ENCODE measurements at places on chromosomes 1 and 21.

DNA sequence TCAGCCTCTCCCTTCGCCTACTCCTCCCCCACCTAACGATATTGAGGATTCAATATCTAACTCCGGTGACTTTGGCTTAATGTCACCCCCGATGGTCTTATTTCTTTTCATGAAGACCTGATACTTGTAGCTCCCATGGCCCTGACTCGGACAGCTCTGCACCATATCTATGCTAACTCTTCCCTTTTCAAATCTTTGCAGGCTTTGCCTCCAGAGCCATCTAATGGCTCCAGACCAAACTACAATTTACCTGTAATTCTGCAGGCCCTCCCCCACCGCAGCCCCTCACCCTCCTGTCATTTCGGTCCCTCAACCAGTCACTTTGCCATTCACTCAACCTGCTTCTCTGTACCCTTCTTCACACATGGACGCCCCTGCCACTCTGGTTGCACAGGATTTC is 7.9 kb upstream of the GSTM5 start:
- no peak for DNase-seq

- DNase-seq: peak; percentile 38
Measured at GRCh38 chr21:45376459-45377324, 28.3 kb upstream of the COL18A1 start.

- DNase-seq: peak; percentile 37
Measured at GRCh38 chr1:227422581-227422980, 104.3 kb upstream of the CDC42BPA start.

GRCh38 chr21:46099476-46099875 is 1.6 kb downstream of the COL6A2 start:
- DNase-seq: peak; percentile 56

DNA sequence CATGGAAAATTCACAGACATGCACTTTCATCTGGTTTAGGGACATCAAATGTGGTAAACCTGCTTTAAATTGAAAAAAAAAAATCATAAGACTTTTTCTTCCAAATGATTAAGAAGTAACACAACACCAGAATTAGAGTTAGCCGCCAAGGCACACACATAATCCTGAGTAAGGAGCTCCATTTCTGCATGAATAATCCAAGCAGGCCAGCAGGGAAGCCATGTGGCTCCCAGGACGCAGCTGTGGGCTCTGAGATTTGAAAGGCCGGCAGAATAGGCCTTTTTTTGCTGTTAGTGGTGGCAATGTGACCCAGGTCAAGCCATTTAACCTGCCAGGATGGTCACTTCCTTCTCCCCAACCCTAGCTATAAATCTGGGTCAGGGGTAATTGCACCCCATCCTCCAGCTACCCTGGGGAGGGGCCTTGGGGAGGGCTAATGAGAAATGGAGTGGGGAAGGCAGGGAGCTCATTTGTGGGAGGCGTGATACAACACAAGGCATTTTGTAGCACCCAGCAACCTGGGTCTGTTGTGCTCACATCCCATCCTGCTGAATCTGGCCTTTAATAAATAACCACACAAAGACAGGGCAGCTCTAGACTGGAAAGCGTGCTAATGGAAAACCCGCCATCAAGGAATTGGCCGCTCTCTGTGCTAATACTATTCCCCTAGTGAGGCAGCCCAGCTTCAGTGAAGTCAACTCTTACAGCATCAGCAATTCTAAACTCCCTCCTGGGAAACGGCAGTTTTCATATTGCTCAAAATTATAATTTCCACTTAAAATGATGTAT is 178.5 kb downstream of the RHOU start:
- DNase-seq: no peak

- no peak for DNase-seq
Measured at GRCh38 chr1:87591492-87591891, 262.8 kb downstream of the LMO4 start.

DNA sequence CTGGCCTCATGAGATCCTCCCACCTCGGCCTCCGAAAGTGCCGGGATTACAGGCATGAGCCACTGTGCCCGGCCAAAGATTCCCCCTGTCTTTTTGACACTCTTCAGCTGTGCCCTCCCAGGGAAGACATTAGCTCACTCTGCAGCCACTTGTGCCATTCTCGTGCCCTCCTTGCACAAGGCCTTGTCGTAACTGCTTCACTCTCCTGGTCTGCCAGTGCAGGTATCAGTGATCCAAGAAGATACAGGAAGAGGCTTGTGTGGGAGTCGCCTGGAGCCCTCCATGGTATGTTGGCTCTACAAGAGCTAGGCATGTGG is 22.0 kb upstream of the WDR26 start:
- DNase-seq: no peak

DNA sequence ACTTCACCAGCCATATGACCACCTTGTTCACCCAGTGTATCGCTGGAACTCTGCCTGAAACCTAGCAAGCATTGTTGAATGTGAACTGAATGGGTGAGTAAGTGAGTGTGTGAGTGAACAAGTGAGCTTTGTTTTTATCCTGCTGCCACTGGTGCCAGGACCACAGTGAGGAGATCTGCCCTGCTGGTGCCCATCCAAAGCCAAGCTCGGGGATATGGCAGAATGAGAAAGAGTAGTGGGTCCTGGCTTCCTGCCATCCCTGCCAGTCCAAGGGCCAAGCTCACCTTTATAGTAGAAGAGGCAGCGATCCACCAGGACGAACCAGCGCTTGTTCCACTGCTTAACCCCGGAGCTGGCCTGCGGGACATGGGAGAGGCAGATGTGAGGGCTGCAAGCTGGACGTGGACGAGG is 53.4 kb upstream of the GOLT1A start:
- no peak for DNase-seq

DNA sequence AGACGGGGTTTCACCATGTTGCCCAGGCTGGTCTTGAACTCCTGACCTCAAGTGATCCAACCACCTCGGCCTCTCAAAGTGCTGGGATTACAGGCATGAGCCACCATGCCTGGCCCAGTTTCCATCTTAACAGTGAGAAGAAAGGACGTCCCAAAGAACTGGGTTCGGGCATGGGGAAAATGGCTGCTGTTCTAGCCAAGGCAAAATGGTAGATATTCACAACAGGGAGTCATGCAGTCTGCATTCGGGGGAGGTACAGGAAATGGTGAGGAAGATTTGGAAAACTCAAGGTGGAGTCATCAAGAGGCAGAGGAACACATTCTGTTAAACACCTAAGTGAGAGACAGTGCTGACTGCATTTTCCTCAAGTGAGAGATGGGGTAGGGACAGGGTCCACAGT is 4.1 kb upstream of the ATP2B4 start:
- no peak for DNase-seq

GRCh38 chr1:10841118-10841517 is 44.7 kb upstream of the CASZ1 start:
- no peak for DNase-seq

DNA sequence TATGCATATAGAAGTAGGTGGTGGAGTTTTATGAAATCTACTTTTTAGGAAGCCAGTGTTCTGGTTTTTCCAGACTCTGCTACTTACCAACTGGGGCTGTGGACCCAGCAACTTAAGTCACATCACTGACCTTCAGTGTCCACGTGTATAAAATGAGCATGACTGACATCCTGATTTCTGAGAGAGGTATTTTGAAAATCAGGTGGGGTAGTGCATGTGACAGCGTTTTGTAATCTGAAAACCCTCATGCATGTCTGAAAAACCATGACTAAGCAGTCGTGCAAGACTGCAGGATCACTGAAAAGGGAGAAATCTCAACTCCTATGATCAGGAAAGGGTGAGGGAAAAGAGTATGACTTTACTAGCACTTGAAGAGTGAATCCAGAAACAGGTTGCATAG is 26.1 kb downstream of the CR1L start:
- DNase-seq: no peak

DNA sequence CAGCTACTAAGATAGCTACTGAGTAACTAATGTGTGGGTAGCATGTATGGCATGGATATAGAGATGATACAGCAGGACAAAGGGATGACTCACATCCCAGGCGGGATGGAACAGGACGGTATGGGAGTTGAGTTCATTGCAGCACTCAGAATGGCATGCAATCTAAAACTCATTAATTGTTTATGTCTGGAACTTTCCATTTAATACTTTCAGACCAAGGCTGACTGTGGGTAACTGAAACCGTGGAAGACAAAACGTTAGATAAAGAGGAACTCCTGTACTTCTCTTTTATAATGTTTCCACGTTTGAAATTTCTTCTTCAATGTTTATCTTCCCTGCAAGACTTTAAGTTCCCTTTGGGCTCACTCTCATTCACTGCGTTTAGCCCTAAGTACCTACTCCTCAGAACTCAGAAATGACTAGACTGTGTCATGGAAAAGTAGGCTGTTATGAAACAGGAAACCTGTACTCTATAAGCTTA is 151.9 kb downstream of the MAGI3 start:
- DNase-seq: peak; percentile 92

DNA sequence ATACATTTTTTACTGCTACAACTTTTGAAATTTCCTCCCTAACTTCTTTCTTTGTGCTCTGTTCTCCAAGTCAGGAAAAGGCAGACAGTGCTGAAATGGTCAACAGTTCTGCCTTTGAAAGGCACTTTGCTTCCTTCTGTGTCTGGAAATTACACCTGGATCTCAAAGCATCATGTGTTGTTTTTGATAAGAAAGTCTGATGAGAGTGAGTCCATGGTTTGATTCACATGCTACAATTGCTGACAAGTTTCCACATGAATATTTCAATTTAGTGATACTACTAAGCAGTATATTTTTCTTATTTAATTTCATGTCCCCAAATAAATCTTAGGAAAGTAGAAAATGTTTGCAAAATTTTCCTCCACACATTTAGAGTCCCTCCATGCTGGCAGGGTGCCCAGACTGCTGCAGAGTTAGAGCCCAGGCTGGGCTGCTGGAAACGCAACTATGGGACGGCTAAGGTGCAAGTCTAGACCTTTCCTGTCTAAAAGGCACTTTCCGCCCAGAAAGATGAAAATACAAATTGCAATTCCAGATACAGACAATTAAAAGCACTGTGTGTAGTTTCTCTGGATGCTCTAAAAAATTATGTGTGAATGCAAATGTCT is 96.6 kb upstream of the RUNX1 start:
- no peak for DNase-seq

- DNase-seq: peak; percentile 45
Measured at GRCh38 chr1:56920591-56921001, 45.2 kb downstream of the C8B start.

GRCh38 chr1:87983841-87984240 is 655.2 kb downstream of the LMO4 start:
- no peak for DNase-seq

- no peak for DNase-seq
Measured at GRCh38 chr1:223479718-223480425, 86.7 kb downstream of the CCDC185 start.

All from EH (cell line).